ENCODE measurements at places on chromosomes 5 and 9.

GRCh38 chr5:142295084-142295758 is 29.6 kb downstream of the SPRY4 start:
- DNase-seq, result no peak

GRCh38 chr5:142420561-142421227 is 95.9 kb upstream of the SPRY4 start:
- no peak for DNase-seq

GRCh38 chr5:16668631-16669030 is 51.8 kb upstream of the RETREG1 start:
- no peak for DNase-seq

DNA sequence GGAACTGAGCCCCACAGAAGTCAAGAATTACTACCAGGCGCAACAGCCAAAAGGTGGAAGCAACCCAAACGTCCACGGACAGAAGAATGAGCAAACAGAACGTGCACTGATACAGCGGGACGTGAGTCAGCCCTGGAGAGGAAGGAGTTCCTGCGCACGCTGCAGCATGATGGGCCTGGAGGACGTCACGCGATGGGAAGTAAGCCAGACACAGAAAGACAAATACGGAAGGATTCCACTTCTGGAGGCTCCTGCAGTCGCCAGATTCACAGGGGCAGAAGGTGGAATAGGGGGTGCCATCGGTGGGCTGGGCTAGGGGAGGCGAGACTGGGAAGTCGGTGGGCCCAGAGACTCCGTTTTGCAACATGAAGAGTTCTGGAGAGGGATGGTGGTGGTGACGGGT is 80.3 kb upstream of the PHYKPL start:
- DNase-seq, result no peak

GRCh38 chr9:75186767-75187380 is 98.6 kb downstream of the OSTF1 start:
- DNase-seq, result peak; percentile 57

- DNase-seq, result peak; percentile 0
These were observed 101.7 kb downstream of the PSD2 start for GRCh38 chr5:139897342-139897741.

GRCh38 chr5:91074615-91075014 is 308.5 kb downstream of the ARRDC3 start:
- DNase-seq, result no peak

- no peak for DNase-seq
These were observed 137.3 kb downstream of the LHFPL2 start for GRCh38 chr5:78511121-78511906.

GRCh38 chr9:129280236-129280622 is 102.2 kb upstream of the IER5L start:
- DNase-seq, result no peak

GRCh38 chr5:113047733-113048652 is 71.4 kb downstream of the DCP2 start:
- no peak for DNase-seq

DNA sequence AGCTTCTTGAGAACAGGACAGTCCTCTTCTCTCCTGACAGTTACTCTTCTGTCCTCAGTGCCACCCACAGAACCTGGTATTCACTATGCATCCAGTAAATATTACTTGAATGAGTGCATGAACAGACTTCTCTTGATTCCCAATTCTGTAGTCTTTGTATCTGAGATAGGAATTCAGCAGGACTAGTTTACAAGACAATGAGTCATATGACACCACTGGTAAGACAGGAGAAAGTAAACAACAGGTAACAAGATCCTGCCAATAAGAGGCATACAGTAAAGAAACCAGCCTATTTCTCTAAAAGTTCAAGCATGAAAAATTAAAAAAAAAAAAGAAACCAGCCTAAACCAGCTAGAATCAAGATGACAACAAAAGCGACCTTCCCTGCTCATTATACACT is 6.2 kb downstream of the ZNF883 start:
- DNase-seq, result no peak

DNA sequence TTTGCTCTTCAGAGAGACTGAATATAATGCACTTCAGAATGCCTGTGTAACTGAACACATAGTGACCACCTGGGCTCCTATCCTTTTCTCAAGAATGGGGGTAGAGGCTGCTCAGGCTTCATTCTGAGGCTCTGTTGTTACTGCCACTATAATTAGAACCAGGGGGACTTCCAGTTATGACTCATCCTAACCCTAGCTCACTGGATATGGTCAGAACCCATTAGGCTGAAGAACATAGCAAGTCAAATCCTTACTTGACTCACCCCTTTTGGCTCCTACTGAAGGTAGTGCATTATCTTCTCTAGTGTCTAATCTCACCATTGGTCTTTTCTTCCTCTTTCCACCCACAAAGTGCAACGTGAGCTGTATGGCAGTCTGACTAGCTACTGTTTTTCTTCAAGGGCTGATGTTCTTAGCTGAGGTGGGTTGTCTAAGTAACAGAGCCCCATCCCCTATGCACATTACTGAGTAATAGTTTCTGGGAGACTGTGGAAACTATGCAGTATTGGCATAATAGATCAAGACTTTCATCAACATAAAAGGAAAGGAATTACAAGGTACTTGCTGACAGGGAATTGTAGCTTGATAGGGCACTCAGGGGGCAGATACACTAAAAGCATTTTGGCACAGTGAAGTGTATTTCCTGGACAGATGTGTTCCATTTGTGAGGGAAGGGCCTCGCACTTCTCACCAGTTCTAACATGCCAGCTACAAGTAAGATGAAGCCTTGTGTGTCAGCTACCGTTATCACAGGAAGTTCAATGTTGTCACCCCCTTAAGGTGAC is 431.0 kb upstream of the MEF2C start:
- DNase-seq, result peak; percentile 2

All from CD4-positive, alpha-beta T cell treated with Interleukin-2 at 100 ng/mL for 4 hours (primary cell).